ENCODE measurements at places on chromosomes 3 and 15.

GRCh38 chr3:60431599-60431958 is 819.7 kb downstream of the FHIT start:
- DNase-seq, result no peak

GRCh38 chr15:47715856-47716445 is 1.4 kb upstream of the SEMA6D start:
- DNase-seq, result no peak

DNA sequence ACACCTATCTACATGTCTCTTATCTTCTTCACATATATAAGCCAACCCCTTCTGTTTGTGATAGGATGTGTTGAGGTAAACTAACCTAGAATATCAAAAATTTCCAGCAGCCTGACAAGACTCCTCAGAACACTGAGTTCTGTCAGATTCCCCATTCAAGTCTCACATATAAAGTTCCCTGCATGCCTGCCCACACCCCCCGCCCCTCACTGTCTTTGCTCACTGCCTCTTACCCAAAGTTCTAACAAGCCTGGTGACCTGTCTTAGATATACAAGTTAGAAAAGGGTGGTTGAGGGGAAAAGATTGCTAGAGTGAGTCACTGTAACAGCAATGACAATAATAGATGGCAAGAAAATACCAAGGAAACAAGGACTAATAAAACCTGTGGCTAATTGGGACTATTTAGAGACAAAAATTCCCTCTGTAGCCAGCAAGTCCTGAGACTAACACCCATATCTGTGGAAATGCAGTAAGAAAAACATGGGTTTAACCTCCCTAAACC is 40.1 kb downstream of the FBXO22 start:
- DNase-seq, result no peak

DNA sequence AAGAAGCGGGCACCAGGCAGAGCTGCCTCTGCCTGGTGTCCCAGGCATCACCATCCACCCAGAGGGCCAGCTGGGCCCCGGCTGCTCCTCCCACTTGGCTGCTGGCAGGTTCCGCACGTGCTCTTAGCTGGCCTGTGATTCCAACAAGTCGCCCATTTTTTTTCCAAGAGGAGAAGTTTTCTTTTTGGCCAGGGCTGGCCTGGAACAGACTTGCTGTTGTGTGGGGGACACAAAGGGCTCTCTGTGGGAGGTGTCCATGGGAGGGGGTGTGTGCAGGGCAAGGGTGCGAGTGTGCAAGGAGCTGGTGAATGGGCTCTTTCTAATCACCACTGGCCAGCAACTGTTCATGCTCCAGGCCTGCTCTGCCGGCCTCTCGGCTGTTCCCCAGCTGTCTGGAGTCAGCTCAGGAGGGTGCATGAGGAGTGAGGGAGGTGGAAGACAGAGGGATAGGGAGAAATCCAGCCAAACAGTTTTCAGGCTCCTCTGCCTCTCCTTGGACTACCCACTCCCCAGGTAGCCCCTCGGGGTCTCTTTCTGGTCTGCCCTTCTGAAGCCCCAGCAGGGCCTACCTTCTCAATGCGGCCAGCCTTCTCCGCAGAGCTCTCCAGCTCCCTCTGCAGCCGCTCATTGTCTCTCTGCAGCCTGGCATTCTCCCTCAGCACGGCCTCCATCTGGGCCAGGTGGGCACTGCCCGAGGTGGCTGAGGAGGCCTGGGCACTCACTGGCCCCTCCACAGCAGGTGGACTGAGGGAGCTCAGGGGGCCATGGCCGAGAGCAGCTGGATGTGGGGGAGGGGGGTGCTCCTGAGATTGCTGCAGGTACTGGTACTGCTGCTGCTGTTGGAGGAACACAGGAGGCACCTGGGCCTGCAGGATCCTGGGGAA is 7.1 kb downstream of the AMOTL2 start:
- peak; percentile 77 for DNase-seq

DNA sequence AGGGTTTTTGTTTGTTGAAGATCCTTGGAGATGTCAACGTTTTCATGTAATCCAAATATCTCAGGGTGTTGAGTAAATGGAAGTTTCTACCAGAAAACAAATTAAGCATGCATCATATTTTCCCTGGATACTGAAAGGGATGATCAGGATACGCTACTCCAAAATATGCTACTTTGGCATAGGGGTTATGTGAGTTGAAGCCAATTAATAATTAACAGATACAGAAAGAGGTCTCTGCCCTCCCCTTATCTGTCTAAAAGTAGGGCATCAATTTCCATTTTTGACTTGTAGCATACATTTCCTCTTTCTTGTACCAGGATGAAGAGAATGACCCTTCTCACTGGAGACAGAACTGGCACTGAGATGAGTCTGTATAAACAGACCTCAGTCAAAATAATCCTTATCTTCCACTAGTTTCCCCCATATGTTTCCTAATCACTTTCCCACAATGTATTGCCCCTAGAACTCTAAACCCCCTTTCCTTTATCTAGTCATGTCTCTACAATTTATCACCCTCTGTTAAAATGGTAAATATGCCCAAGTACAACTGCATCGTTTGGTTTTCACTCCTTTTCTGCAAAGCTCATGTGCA is 17.4 kb upstream of the ASB14 start:
- DNase-seq, result no peak

DNA sequence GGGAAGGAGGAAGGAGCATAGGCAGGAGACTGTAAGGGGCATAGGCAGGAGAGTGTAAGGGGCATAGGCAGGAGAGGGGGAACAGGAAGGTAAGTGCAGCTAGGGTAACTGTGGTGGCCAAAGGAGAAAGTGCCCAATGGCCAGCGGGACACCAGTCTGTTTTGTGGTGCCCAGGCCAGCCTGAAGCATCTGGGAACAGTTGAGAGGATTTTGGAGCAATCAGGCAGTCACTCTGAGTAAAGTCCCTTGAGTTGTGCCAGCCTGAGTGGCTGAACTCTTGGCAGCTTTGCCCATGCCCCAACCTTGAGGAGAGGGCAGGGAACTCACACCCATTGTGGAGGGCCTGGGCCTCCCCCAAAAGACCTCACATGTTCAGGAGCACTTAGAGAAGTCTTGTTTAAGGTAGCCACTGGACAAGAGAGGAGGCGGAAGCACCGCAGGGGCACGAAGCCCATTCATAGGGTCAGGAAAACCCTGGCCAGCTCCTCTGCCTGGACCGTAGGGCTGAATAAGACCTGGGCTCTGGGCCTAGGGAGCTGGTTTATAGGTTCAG is 3.5 kb upstream of the TGM5 start:
- peak; percentile 28 for DNase-seq

DNA sequence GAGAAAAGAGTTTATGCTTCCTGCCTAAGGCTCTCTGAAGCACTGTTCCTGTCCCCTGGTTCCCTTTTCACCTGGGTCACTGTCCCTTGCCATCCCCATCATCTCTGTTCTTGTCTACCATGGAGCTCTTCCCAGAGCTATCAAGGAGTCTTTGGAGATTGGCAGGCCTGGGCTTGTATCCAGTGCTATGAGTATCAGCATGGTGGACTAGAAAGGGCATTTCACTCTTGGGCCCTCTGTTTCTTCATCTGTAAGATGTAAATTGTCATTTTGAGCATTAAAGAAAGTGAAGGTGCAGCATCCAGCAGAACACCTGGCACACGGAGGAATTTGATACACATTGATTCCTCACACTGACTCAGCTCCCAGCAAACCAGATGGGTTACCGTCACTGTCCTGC is 388.2 kb downstream of the CACNA2D3 start:
- peak; percentile 72 for DNase-seq

DNA sequence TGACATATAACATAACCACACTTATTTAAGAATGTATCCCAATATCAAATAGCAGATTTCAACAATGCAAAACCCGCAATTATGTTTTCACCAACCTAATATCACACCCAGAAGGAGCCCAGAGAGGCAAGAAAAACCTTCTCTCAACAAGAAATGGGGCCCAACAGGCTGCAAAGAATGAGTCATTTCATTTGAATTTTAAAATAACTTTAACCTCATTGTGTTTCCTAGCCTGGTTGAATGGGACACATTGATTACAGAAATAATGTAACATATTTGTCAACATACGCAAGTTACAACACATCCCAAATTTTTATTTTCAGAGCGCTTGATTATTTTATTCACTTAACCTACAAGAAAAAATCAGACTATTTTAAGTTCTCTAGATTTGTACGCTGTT is 365.1 kb upstream of the SLCO3A1 start:
- DNase-seq, result no peak

- DNase-seq, result no peak
Measured at GRCh38 chr3:100024520-100025303, 89.6 kb downstream of the FILIP1L start.

DNA sequence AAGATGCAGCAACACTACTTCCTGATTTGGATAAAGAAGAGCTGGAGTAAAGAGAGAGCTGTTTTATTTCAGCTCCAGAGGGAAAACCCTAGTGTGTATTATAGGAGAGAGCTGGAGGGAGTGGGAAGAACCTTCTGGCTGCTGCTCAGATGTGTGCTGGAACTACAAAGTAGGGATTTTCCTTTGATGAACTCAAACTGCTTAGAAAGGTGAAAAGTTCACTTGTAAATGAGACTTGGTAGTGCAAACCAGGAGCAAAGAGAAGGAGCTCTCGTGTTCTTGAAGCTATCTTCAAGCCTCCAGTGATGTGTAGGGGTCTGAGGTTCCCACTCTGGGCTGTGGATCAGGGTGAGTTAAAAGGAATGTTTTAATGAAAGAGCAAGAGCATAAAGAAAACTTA is 110.4 kb downstream of the EDEM1 start:
- DNase-seq, result no peak

DNA sequence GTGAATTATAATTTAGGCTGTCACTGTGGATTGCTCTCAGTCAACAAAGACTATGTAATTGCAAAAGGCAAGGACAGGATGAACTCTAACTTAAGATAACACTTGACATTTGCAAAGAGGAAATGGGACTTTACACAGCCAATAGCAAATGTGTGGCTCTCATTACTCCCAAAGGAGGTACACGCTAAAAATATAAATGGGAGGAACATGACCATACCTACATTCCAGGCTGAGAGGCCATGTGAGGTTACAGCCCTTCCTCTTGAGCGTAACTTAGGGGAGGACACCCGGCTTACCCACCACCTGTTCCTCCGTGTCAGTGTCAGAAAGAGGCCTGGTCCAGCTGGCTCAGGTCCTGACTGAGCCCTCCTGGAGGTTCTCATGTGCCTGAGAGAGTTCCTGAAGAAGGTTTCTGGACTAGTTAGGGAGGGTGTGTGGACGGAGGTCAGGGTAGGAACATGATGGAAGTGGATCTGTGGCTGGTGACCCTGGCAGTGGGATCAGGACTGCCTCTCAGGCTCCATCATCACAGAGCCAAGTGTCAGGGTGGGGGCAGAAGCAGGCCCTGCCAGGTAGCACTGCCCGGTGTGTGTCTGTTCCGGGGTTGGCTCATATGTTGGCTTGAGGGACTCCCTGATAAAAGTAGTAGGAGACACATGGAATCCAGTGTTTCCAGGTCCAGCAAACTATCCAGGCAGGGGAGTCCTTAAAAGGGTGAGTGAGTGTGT is 7.9 kb downstream of the POPDC2 start:
- DNase-seq, result no peak

- DNase-seq, result no peak
Measured at GRCh38 chr3:176431038-176431418, 766.3 kb downstream of the TBL1XR1 start.

DNA sequence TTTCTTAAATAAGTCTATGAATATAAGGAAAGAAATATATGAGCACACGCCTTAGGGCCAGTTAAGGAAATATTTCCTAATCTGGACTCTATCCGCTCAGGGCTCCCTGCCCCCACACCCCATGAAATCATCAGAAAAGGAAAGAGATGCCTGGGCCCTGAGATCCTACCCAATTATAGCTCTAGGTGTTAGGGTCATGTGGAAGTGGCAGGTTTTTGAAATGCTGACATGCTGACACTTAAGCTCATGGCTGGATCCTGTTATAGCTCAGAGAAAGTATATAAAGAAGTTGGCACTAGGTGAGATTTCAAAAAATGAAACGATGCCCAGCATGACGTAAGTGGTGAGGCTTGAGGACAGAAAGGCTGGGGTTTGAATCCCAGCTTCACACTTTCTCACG is 43.5 kb upstream of the AKAP13 start:
- no peak for DNase-seq

- no peak for DNase-seq
Measured at GRCh38 chr15:70137967-70138366, 40.2 kb upstream of the TLE3 start.

DNA sequence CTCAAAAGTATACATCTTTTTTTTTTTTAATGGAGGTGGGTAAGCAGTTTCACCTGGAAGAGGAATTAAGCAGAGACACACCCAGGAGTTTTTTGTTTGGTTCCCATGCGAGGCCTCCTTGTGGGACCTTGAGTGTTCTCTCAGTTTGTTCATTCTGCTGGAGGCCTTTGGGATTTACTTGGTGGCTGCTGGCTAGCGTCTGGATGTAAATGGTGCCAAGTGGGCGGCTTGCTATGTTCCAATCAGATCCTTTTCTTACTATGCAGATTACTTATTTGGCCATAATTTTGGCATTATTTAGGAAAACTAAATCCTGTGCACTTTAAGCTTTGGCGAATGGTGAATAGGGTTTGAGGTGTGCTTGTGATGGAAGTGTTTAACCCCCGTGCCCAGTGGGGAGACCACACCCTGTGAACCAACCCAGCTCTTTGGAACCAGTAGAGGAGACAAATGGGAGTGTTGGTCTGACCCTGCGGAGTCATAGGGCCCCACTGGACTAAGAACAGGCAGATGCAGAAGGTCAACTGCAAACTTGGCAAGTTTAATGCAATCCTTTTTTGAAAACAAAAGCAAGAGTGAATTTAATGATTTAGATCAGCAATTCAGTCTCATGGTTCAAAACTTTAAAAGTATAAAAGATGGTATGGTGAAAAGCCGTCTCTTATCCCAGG is 79.4 kb downstream of the EBLN2 start:
- no peak for DNase-seq

DNA sequence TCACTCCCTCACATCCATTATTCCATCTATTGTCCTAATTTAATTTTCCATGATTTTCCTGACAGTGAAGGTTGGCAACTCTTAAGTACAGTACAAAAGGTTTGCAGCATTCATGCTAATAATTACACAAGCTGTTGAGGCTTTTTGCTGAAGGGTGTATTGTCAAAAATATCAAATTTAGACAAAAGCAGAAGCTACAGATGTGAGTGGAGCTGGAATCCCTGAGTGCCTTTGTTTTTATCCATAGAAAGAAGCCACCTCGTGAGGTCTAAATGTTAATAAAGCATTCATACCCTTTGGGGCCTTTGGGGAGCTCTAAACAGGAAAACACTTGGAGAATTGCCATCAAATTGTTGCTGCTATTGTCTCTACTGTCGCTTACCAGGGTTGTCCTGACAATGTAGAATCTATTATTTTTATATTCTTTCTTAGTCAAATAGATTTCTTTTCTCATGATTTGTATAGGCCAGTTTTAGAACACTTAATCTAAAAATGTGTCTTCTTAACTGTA is 185.8 kb upstream of the ROBO1 start:
- no peak for DNase-seq

- no peak for DNase-seq
Measured at GRCh38 chr3:51622868-51623267, 48.2 kb upstream of the TEX264 start.

GRCh38 chr3:7876741-7877297 is 624.8 kb upstream of the LMCD1 start:
- DNase-seq, result no peak

DNA sequence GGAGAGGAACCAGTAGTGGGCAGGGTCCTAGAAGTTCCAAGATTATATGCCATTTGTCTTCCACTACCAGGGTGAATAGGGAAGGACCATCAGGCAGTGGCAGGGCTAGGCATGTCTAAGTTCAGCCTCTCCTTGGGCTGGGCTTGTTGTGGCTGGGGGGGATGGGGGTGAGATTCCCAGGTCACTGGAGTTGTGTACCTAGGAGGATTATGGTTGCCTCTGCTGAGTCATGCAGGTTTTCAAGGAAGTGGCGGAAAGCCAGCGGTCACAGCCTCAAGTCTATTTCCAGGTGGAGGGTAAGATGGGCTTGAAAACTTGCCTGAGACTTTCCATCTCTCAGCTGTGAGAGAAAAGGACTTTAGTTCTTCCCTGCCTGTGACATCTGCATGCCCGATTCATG is 1407.1 kb downstream of the SI start:
- DNase-seq, result no peak
